ENCODE measurements at places on chromosomes 2 and 18.

GRCh38 chr2:143144813-143145455 is 15.7 kb downstream of the ARHGAP15 start:
- no peak for DNase-seq

DNA sequence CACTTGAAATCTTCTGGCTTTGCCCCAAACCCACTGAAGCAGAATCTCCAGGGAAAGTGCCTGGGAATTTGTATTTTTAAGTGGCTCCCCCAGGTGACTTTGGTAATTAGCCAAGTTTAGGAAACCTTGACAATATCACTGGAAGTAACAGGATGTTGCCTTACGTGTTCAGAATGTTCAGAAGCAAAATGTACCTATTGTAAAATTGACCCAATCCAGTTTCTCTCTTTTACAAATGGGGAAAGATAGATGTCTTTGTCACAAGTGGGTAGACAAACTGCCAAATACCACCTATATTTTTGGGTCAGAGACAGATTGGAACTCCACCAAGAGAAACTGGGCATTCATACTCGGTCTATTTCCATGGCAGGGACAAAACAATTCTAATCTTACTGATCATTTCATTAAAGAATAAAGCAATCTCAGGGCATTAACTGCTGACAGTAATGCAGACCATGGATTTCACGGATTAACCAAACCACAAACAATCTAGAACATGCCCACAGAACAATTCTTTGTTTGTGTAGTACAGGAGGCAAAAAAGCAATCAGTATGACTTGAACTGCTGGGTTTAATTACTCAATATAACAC is 255.8 kb downstream of the ERBB4 start:
- no peak for DNase-seq

GRCh38 chr2:76998152-76998551 is 524.0 kb downstream of the LRRTM4 start:
- no peak for DNase-seq

DNA sequence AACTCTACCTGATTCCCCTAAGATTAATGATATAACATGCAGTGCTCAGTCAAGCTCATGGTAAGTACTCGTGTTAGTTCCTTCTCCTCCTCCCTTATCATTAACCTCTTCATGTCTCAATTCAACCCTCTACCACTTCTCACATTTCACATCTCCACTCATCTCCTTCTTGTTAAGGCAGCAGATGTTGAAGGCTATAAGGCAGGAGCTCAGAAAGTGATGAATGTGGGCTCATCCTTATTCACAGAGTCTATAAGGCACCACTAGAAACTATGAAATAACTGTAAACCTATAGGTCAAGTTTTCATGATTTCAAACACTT is 56.0 kb downstream of the CLHC1 start:
- DNase-seq, result no peak

GRCh38 chr2:46610021-46610420 is 130.7 kb downstream of the TMEM247 start:
- no peak for DNase-seq

GRCh38 chr2:96913398-96914202 is 43.7 kb upstream of the SEMA4C start:
- no peak for DNase-seq

- DNase-seq, result no peak
These were observed 50.0 kb upstream of the TTC39C start for GRCh38 chr18:23964282-23965238.

- DNase-seq, result no peak
These were observed 9.7 kb upstream of the SERPINB12 start for GRCh38 chr18:63532471-63532870.

DNA sequence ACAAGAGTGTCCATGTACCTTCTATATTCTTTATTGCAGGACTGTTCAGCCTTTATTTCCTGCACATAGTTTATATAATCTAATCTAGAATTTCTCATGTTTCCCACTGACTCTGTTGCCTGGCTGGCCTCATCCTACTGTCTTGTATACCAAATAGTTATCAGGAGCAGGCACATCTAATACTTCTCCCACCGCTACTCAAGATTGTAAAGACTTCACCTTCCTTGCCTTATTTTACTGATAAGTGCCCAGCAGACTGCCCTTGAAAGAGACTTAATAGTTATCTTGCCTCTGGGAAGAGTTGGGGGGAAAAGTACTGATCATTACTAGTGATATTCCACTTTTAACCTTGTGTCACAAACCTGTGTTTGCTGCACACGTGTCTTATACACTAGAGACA is 26.1 kb upstream of the AAK1 start:
- no peak for DNase-seq

- DNase-seq, result no peak
These were observed 573.5 kb upstream of the SETBP1 start for GRCh38 chr18:44107187-44107586.

GRCh38 chr2:40606862-40607261 is 155.0 kb upstream of the SLC8A1 start:
- no peak for DNase-seq

GRCh38 chr2:239324456-239324855 is 76.4 kb downstream of the HDAC4 start:
- no peak for DNase-seq

- no peak for DNase-seq
These were observed 924.7 kb downstream of the SUCLG1 start for GRCh38 chr2:83534416-83534815.

GRCh38 chr2:100062336-100062735 is 80.1 kb downstream of the AFF3 start:
- DNase-seq, result no peak

- no peak for DNase-seq
These were observed 132.2 kb upstream of the SMAD7 start for GRCh38 chr18:49082714-49083688.

GRCh38 chr18:69400253-69400975 is at the start of gene DOK6:
TSS of gene DOK6 (plus strand) at chr18:69400888.
- DNase-seq, result no peak

- no peak for DNase-seq
These were observed 859.5 kb downstream of the LRP1B start for GRCh38 chr2:141271346-141271745.

- DNase-seq, result peak; percentile 72
These were observed at the start of gene STAT4 for GRCh38 chr2:191150600-191151330. TSS of gene STAT4 (minus strand) at chr2:191150994. CDS start at chr2:191148203, 2,791 bp downstream.

DNA sequence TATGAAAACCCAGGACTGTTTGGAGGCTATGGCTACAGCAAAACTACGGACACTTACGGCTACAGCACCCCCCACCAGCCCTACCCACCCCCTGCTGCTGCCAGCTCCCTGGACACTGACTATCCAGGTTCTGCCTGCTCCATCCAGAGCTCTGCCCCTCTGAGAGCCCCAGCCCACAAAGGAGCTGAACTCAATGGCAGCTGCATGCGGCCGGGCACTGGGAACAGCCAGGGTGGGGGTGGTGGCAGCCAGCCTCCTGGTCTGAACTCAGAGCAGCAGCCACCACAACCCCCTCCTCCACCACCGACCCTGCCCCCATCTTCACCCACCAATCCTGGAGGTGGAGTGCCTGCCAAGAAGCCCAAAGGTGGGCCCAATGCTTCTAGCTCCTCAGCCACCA is 12.1 kb downstream of the HOXD3 start:
- no peak for DNase-seq

- DNase-seq, result no peak
These were observed 118.9 kb upstream of the FOSL2 start for GRCh38 chr2:28273751-28274150.

Measured in activated naive CD4-positive, alpha-beta T cell treated with anti-CD3 and anti-CD28 coated beads, Interleukin-2, amount 50 U/mL, for 72 hours (primary cell).